ENCODE measurements at places on chromosomes 13 and 19.

DNA sequence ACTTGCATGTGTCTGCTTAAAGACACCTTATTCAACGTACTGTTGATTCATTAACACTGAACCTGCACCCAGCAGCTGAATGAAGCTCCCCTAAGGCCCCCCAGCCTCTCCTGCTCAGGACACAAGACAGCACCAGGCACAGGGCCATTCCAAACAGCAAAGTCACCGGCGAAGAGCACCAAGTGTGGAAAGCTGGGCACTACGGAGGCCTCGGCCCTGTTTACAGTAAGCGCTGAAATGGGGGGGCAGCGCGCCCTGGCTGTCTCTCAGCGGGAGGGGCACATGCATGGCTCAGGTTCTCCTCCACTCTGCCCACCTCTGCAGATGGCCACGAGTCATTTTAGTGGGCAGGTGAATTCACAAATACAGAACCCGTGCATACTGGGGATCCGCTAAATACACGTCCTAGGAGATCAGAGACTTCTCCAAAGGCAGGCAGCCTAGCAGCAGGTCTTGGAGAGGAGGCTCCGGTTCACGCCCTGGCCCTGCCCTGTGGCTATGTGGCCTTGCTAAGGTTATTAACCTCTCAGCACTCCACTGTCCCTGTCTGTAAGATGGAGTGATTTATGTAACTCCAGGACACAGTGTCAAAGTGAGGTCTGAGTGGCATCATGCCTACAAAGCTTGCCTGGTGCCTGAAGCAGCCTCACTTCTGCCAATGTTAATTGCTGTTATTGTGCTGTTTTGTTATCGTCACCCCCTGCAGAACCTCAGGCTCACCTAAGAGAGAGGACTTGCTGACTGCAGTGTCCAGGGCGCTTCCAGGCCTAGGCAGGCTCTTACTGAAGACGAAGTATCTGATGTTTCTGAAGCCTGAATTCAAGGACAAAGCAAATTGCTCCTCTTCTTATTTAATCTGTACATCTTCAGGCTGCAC is 207.4 kb upstream of the SOX1 start:
- no peak for DNase-seq

DNA sequence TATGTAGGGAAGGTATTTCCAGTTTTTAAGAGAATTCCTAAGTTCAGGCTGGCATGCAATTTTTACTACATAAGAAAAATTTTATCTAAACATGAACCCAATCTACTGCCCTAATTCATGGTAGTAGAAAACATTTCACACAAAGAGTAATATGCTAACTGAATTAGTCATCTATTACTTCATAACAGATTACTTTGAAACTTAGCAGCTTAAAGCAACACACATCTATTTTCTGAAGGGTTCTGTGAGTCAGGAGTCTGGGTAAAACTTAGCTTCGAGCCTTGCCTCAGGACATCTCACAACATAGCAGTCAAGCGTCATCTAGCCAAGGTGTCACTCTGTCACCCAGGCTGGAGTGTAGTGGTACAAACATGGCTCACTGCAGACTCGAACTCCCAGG is 537.5 kb downstream of the DCT start:
- no peak for DNase-seq

- DNase-seq: no peak
These were observed 605.5 kb upstream of the SLITRK1 start for GRCh38 chr13:84487752-84488151.

GRCh38 chr13:91889641-91890040 is 491.2 kb downstream of the GPC5 start:
- no peak for DNase-seq

GRCh38 chr13:25147638-25148401 is 24.3 kb downstream of the AMER2 start:
- no peak for DNase-seq

DNA sequence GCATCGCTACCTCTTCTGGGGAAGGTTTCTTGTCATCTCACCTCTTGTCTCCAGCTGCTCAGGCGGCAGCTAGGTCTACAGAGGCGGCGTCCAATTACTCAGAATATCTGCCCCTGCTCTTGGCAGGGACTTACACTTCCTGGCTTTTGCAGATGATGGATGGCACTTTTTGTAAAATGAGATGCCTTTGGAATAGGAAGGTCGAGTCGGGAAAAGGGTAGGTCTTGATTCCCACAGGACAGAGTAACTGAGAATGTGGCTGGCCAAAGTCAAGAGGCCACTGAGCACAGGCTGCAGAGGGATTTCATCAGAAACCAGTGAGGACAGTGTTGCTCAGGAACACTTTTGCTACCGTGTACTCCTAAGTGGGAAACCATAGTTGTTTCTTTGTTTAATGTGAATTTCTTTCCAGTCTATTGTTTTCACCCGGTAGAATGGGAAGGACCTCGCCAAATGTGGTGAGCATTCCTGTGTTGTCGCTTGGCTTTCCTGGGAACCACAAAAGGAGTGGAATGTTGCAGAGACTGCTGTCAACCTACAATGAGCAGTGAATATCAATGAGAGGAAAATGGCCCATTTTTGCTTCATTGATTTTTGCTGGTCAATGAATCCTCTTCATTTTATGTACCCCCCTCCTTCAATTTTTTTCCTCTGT is 383.7 kb downstream of the HS6ST3 start:
- DNase-seq: no peak
